ENCODE measurements at places on chromosomes 16 and 17.
A peak's percentile ranks its signal among the peaks of the same experiment; 100 is the strongest.

- no peak for DNase-seq
Measured at GRCh38 chr16:72226136-72226535, 54.2 kb upstream of the PMFBP1 start.

DNA sequence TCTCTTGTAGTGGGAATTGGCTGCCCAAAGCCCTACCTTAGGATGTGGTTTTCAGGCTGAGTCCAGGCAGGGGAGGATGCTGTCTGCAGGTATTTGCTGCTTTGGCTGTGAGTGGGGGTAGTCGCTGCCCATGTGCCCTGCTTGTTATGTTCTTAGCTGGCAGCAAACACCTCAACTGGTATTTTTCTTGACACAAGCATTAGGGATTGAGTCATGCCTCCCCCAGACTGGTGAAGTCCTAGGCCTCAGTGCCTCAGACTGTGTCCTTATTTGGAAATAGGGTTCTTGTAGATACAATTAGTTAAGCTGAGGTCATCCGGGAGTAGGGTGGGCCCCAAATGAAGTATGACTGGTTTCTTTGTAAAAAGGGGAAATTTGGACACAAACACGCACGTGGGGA is 808.3 kb upstream of the EEF2KMT start:
- no peak for DNase-seq

DNA sequence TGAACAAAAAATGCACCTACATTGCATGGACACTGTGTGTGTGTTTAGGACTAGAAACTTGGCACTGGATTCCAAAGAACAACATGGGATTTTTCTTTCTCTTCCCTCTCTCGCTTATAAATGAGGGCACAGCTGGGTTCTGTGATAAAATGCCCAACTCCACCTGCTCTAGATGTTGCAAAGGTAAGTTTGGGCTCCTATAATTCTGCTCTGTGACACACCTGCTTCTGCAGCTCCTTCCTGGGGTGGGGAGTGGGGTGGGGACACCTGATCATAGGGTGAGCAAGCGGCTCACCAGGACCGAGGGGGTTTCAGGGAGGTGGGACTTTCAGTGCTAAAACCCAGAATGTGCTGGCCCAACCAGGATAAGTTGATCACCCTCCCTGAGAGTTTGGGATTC is 104.3 kb downstream of the AXIN2 start:
- no peak for DNase-seq

DNA sequence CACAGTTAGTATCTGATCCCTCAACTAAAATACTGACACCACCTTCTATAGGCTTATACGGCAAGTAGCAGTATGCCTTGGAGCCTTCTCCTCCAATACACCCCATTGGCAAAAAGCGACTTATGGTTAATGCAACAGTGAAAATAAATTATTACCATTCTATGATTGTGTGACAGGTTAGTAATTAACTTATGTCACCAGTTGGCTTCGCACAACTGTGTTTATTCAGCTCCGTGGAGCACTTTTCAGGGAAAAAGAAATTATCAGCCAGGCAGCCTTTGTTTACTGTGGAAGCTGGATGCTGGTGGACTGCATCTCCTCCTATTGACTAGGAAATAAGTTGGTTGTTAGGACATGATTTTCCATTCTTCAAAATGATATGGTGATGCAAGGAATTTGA is 833.8 kb upstream of the RBFOX1 start:
- no peak for DNase-seq

- no peak for DNase-seq
Measured at GRCh38 chr16:3525951-3526350, 25.1 kb downstream of the CLUAP1 start.

DNA sequence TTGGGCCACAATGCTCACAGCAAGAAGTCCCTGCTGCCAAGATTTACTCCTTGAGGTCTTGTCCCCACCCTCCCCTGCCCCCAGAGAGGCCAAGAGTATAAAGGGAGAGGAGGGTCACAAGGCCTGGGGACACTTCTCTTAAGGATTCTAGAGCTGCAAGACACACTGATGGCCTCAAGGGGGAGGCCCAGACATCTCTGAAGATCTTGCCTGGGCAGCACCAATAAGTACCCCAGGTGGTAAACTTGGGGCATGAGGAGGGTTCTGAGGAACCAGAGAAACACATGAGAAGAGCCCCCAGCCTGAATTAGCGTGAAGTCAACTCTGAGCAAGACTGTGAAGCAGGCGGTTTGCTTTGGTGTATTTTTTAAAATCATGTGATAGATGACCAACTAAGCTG is 26.8 kb upstream of the MTMR4 start:
- no peak for DNase-seq

DNA sequence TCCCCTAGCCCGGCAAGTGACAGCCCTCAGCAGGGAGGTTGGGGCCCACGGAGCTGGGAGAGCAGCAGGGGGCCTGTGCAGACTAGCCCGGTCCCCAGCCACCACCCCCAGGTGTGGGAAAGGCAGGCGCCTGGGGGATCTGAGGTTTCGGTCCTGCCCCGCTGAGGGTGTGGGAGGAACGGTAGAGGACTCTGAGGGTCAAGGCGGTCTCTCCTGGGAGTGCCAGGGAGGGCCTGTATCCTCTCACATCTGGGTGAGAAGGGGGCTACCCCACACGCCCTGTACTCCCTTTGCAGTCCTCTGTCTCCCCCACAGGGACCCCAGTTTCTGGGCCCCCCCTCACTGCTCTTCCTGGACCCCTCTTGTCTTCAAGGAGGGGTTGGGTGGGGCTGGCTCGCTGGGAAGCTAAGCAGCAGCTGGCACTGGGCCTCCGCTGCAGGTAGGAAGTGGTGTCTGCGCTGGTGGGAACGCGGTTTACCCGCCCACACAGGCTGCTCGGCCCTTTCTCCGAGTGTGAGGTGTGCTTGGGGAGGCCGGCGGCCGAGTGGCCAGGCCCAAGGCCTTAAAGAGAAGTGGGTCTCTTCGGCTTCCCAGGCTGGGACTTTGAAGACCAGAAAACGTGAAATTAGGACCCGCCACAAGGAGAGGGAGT is 15.4 kb downstream of the CD7 start:
- DNase-seq, result no peak

DNA sequence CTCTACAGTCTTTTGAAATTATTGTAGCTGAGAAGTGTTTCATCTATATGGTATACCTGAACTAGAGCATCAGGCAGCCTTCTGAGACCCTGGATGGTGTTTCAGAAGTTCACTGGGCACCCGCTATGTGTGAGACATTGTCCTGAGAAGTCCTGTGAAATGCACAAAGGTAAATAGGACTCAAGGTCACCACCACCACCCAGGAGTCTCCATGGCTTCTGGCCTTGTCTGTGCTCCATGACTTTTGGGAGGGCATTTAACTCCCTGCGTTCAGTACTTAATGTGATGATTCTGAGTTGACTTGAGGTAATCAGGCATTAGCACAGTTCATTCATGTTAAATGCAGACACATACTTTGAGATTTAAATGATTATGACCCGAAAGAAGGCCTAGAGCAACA is 1.1 kb downstream of the MLYCD start:
- DNase-seq, result no peak

DNA sequence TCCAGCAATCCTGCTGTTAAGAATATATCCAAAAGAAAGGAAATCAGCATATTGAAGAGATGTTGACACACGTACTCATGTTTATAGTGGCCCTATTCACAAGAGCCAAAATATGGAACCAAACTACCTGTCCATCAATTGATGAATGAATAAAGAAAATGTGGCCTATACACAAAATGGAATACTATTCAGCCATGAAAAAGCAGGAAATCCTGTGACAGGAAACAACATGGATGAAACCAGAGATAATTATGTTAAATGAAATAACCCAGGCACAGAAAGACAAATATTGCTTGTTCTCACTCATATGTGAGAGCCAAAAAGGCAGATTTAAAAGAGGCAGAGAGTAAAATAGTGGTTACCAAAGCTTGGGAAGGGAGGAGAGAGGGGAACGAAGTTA is 127.1 kb downstream of the KCNJ2 start:
- no peak for DNase-seq

DNA sequence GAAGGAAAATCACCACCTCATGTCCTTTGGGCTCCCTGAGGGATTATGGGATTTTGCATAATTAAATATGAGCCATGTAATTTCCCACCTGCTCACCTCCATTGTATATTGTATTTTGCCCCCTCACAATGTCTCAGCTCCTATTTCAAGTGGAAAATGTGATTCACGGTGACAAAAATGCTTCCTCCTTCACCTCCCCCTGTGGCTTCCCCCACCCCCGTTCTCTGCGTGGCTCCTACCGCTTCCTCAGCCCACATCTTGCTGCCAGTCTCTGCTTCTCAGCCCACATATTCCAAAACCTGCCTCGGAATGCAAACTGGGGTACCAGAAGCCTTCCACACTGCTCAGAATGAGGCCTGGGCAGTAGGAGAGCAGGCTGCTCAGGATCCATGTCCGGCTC is 394.5 kb upstream of the C16orf82 start:
- no peak for DNase-seq

DNA sequence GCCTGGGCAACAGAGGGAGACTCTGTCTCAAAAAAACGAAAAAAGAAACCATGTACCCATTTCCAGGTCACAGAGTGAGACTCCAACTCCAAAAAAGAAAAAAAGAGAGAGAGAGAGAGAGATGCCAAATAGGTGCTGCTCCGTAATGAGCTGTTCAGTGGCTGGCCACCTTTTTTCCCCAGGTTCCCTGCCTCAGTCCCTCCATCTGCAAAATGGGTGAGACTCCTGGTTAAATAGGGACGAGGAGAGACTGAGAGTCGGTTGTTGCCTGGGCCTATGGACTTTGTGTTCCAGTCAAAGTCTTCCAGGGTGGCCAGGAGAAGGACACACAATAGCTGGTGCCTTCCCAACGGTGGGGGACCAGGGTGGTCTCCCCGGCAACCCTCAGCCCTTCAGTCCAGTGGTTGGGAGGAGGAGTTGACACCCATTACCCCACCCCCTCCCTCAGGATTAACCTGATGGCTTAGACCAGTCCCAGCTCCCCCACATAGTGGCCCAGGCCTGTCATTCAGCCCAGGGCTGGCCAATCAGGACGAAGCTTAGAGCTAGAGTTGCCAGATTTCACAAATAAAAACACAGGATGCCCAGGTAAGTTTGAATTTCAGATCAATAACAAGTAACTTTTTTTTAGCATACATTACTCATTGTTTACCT is 258.2 kb downstream of the PARN start:
- no peak for DNase-seq

GRCh38 chr16:13961099-13961811 is 41.3 kb downstream of the ERCC4 start:
- DNase-seq, result peak; percentile 57

- DNase-seq, result no peak
Measured at GRCh38 chr17:6457688-6458459, 13.6 kb downstream of the PIMREG start.

- DNase-seq, result peak; percentile 42
Measured at GRCh38 chr16:23679274-23679985, 741 bp downstream of the PLK1 start.

Measured in DMS79 treated with DMSO at 0.1 percent for 48 hours (cell line).